MCF 10A (cell line): ENCODE measurements at places on chromosomes 7 and 10. TPM values are rescaled to one million over a fixed set of nuclear protein-coding genes. Genes with fewer than 3 reads are reported as not detected.

- peak; percentile 61 for DNase-seq
These were observed 8.3 kb upstream of the SMKR1 start for GRCh38 chr7:129494041-129494440.

DNA sequence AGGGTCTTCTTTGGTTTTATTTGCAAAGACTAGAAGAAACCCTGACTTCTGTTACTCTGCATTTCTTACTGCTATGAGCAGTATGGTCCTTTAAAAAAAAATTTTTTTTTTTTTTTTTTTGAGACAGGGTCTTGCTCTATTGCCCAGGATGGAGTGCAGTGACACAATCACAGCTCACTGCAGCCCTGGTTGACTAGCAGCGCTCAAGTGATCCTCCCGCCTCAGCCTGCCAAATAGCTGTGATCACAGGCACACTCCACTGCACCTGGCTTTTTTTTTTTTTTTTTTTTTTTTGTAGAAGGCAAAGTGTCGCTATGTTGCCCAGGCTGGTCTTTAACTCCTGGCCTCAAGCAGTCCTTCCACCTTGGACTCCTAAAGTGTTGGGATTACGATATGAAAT, 17.4 kb downstream of the CNNM2 start:
- DNase-seq, result no peak

GRCh38 chr7:135428011-135428410, 81.9 kb downstream of the CNOT4 start:
- no peak for DNase-seq

GRCh38 chr10:67812007-67812406, 26.0 kb downstream of the DNAJC12 start:
- DNase-seq, result no peak

- peak; percentile 95 for DNase-seq
These were observed 17.4 kb upstream of the GPR141 start for GRCh38 chr7:37666026-37666799.

- no peak for DNase-seq
These were observed 26.9 kb upstream of the OR9A4 start for GRCh38 chr7:141889321-141889720.

DNA sequence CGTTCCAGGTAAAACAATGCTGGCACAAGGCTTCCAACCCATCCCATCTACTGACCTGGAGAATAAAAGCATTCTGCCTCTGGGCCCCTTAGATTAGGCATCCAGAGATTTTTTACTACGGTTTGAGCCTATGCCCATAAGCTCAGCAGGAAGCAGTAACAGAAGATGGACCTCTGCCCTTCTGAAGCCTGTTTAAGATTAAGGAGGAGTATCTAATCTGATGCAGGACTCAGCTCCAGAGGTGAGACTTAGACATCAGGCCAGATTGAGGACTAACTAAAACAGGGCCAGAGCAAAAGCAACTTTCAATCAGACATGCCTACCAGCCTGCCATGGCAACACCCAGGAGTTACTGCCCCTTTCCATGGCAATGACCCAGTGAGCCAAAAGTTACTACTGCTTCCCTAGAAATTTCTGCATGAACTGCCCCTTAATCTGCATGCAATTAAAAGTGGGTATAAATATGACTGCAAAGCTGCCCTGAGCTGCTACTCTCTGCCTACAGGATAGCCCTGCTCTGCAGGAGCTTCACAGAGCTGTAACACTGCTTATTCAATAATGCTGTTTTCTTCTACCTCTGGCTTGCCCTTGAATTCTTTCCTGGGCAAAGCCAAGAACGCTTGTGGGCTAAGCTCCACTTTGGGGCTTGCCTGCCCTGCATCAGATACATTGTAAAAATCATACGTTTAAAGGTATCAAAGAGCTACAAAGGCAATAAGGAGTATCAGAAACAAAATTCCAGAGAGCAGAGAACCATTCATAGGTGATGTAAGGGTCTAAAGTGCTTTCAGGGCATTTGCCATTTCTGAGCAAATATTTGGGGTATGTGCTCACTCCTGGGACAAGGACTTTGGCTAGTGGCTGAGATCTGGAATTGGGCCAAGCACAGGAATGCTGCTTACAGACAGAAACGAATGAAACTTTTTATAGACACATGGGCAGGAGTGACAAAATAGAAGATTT, 25.0 kb upstream of the CNNM1 start:
- DNase-seq, result no peak

- DNase-seq, result no peak
These were observed 45.2 kb downstream of the EZH2 start for GRCh38 chr7:148838905-148839304.

DNA sequence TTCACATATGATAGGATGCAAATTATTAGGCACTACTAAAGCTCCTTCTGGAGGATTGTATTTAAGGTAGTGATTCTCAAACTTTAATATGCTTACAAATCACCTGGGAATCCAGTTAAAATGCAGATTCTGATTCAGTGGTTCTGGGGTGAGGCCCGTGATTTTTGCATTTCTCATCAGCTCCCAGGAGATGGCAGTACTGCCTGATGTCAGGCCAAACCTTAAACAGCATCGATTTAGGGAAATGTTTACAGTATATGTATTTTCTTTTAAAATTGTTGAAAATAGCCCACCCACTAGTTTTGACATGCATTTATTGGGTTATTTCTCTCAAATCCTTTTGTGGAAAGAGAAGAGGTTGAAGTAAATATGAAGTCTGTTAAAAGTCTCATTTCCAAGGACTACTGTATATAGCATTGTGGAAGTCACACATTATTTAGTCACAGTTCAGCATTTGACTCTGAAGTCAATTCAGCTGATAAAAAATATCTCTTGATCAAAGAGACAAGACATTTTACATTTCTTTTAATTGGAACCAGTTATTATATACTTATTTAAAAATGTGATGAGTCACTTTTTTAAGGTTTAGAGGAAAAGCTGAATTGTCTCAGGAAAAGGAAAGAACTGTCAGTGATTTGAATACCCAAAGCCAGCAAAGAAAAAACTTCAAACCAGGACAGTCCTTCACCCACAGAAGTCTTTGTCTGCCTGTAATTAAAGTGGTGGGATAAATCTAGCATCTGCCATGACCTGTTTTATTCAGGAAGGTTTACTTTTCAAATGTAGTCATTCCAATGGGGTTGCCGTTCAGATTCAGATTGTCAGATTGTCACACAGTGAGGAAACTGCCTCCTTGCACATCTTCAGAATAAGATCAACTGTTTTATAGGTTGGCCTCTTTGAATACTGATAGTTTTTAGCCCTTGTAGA, 21.1 kb upstream of the HBP1 start:
- DNase-seq, result peak; percentile 62

GRCh38 chr10:132456881-132457280, 59.9 kb downstream of the PWWP2B start:
- no peak for DNase-seq

The CADPS2 gene
- total RNA-seq, result 7.4 and 10.1 TPM in 2 replicates

The P4HA1 gene
- total RNA-seq, result 23.9 and 25.2 TPM in 2 replicates

The LRRC18 gene
- not detected in 2 replicates for total RNA-seq

The MRPS17 gene
- total RNA-seq, result 31.0 and 36.9 TPM in 2 replicates

The SKAP2 gene
- 24.8 and 27.5 TPM in 2 replicates for total RNA-seq
